ENCODE measurements at places on chromosomes 2 and 18.

DNA sequence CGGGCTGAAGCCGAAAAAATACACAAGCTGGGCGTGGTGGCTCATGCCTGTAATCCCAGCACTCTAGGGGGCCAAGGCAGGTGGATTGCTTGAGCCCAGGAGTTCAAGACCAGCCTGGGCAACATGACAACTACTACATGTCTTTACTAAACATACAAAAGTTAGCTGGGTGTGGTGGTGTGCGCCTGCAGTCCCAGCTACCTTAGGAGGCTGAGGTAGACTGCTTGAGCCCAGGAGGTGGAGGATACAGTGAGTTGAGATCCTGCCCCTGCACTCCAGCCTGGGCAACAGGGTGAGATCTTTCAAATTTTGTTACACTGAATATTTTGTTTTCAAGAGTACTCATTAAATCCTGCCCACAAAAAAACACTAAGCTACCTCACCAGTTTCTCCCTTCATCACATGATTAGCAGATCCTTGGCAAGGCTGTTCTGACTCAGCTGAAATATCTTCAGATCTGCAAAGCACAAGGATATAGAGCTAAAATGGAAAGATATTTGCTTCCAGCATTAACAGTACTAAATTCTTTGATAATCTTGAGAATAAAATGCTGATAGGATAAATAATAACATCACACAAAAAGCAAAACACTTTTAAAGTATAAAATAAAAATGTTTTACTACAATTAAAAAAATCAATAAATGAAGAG, 28.2 kb upstream of the MCM6 start:
- no peak overlapping the region for H3K27ac ChIP-seq
- peaks cover 1% of the 10 kb centered on the region for H3K4me1 ChIP-seq
- no peak for DNase-seq
- H3K27me3 ChIP-seq = no peaks in the 10 kb centered on the region
- peaks cover 56% of the 10 kb centered on the region for H3K36me3 ChIP-seq

DNA sequence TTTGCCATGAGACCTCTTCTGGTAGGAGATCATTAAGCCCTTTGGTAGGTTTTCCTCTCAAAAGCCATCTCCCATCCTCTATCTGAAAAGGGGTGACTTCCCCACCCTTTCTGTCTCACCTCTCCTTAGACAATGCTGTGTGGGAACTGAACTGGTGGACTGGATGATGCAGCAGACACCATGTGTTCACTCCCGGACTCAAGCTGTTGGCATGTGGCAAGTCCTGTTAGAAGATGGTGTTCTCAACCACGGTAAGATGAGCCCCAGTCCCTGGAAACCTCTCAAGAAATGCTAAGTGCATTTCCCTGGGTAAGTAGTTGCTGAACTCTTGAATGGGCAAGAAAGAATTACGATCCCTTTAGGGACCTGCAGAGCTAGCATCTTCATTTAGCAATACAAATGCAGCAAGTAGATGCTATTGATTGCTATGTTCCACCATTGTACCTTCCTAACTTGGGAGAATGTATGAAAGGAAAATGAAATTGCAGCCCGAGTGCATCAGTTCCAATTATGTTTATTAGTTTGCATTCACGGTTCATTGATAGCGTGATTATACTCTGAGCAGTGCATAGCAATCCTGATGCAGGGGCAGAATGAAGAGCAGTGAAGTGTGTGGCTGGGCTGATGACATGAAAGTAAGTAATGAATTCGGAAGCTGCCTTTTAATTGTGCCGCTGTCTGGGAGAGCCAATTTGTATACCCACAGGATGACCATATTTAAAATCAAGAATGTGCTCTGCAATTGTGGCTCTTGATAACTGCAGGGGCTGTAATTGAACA, 110.0 kb upstream of the MAP3K20 start:
- H3K4me1 ChIP-seq = peaks cover 9% of the 10 kb centered on the region
- H3K27ac ChIP-seq = no peak overlapping the region
- H3K36me3 ChIP-seq = no peaks in the 10 kb centered on the region

- no peak overlapping the region for H3K4me3 ChIP-seq
- H3K36me3 ChIP-seq = no peaks in the 10 kb centered on the region
- H3K27ac ChIP-seq = no peak overlapping the region
- no peak for DNase-seq
- no peaks in the 10 kb centered on the region for H3K4me1 ChIP-seq
Measured at GRCh38 chr18:44556296-44556695, 124.4 kb upstream of the SETBP1 start.

- DNase-seq = no peak
- no peaks in the 10 kb centered on the region for H3K36me3 ChIP-seq
- no peak overlapping the region for H3K27ac ChIP-seq
- peaks cover 5% of the 10 kb centered on the region for H3K27me3 ChIP-seq
Measured at GRCh38 chr2:152607793-152608300, 109.4 kb downstream of the PRPF40A start.

GRCh38 chr2:73418343-73418742, 32.7 kb downstream of the ALMS1 start:
- no peak overlapping the region for H3K27ac ChIP-seq
- no peak overlapping the region for H3K4me3 ChIP-seq
- peaks cover 6% of the 10 kb centered on the region for H3K4me1 ChIP-seq
- no peak for DNase-seq
- H3K36me3 ChIP-seq = no peaks in the 10 kb centered on the region

DNA sequence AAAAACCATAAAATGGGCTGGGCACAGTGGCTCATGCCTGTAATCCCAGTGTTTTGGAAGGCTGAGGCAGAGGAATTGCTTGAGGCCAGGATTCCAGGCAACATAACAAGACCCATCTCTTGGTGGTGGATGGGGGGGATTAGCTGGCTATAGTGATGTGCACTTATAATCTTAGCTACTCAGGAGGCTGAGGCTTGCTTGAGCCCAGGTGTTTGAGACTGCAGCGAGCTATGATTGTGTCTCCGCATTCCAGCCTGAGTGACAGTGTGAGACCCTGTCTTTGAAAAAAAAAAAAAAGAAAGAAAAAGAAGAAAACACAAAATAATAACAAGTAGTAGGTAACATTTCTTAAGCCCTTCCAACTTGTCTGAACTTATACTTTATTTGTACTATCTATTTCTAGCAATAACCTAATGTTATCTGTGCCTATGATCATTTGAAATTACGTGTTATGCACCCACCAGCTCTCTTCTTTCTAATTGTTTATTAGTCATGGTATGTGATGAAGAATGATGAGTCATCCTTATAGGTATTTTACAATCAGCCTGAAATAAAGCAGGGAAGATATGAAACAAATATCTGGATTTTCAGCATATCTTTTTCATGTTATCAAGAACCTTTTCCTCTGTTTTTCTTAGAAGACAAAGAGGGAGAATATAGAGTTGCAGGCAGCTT, 129.3 kb upstream of the UNC80 start:
- no peaks in the 10 kb centered on the region for H3K27me3 ChIP-seq
- H3K27ac ChIP-seq = no peak overlapping the region
- no peaks in the 10 kb centered on the region for H3K36me3 ChIP-seq
- no peaks in the 10 kb centered on the region for H3K4me1 ChIP-seq
- no peak for DNase-seq

- no peaks in the 10 kb centered on the region for H3K27me3 ChIP-seq
- H3K27ac ChIP-seq = no peak overlapping the region
- DNase-seq = no peak
- H3K36me3 ChIP-seq = no peaks in the 10 kb centered on the region
Measured at GRCh38 chr2:229942671-229943070, 20.4 kb downstream of the FBXO36 start.

DNA sequence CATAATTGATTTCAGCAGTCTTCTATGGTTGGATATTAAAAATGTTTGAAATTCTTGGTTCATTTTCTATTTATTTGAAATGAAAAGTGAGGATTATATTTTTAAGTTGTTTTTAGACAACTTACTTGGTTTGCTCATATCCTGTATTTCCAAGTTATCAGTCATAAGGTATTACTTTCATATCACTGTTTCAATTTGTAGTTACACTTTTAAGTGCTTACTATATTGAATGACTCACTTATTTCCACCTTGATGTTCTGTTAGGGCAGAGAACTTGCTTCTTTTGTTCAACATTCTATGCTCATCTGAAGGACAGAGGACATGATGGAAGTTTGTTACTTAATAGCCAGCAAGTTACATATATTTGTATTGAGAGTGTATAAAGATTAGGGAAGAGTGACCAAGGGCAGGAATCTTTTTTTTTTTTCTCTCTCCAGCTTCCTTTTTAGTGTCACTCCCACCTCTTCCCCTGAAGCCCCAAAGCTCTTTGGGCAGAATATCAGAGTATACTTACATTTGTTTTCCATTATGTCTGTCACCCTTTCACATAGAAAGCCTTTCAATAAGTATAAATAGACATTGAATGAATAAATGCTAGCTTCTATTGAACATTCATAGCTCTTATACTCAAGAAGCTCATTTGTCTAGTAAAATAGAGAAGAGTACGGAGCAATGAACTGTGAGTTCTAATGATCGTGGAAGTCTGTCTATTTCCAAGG, 28.1 kb downstream of the PIK3C3 start:
- H3K4me3 ChIP-seq = no peak overlapping the region
- DNase-seq = no peak
- peak overlapping the region; percentile 27 for H3K27ac ChIP-seq
- peaks cover 18% of the 10 kb centered on the region for H3K4me1 ChIP-seq

DNA sequence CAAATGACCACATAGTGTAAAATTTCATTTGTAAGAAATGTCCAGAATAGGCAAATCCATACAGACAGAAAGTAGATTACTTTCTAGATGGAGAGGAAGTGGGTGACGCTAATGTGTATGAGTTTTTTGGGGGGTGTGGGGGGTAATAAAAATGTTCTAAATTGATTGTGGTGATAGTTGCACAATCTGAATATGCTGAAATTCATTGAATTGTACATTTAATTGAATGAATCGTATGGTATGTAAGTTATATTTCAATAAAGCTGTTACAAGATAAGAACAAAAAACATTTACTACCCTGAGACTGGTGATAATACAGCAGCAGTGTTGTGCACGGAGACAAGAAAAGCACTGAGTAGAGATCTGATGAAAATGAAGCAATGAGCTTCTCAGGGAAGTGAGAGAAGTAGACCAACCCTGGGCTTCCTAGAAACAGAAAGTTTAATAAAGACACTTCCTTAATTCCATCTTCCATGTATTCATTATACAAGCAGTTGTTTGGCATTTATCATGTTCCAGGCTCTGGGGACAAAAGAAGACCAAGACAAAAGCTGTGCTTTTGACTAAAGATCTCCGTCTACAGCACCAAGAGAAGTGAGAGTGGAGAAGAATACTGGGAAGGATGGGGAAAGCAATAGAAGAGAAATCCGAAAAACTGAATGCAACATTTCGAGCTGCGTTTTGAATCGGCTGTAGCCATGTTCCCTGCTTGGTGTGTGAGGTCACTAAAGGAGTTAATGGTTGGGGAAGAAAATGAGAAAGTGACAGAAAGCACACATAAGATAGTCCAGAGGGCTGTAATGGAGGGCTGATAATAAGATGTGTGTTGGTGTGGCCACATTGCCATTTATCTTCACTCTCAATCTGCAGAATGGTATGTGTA, 1.8 kb upstream of the PDE11A start:
- peaks cover 55% of the 10 kb centered on the region for H3K27me3 ChIP-seq
- H3K4me1 ChIP-seq = peaks cover 6% of the 10 kb centered on the region
- DNase-seq = no peak
- H3K36me3 ChIP-seq = no peaks in the 10 kb centered on the region

DNA sequence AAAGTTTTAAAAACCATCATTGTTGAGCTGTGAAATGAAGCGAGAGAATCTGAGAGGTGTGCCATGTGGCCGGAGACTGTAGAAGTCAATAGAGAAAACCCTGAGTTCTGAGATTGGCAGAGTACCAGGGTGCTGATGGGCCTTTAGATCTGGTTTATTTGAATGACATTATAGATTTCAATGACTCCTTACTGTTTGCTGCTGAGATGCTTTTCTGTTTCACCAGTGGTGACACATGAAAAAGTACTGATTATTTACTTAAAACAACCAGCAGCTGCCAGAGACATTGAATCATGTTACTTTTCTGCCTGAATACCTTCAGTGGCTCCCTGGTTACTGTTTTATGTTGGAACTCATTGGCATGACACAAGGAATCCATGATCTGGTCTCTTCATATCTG, 602.7 kb upstream of the ZNF804A start:
- no peaks in the 10 kb centered on the region for H3K27me3 ChIP-seq
- no peak overlapping the region for H3K27ac ChIP-seq
- no peaks in the 10 kb centered on the region for H3K4me1 ChIP-seq
- DNase-seq = no peak

DNA sequence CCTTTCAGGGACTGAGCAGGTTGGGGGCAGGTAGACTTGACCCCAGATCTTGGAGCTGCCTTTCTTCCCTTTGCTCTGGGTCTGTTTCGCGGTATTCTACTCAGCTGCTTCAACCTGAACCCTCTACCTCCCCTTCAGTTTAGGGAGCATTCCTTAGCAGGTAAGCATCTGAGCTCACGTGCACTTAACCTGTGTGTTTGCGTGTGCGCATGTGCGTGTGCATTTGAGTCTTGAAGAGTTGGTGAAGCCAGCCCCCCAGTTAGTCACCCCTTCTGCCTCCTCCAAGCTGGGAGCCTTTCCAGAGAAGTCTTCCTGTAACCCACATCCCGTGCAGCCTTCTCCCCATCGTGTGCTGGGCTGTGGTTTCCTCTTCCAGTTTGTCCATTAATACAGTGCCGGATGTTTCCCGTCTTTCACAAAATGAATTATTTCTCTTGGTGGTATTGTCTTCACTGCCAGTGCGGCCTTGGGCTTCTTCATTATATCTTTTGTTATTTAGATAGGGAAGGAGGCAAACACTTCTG, 33.2 kb downstream of the B3GNT2 start:
- peaks cover 2% of the 10 kb centered on the region for H3K4me1 ChIP-seq
- no peak overlapping the region for H3K27ac ChIP-seq
- no peaks in the 10 kb centered on the region for H3K27me3 ChIP-seq
- H3K4me3 ChIP-seq = no peak overlapping the region

- no peak overlapping the region for H3K4me3 ChIP-seq
- no peaks in the 10 kb centered on the region for H3K36me3 ChIP-seq
- no peaks in the 10 kb centered on the region for H3K4me1 ChIP-seq
- no peak overlapping the region for H3K27ac ChIP-seq
- H3K27me3 ChIP-seq = no peaks in the 10 kb centered on the region
Measured at GRCh38 chr2:142897807-142898206, 20.3 kb downstream of the KYNU start.

- H3K36me3 ChIP-seq = peaks cover 42% of the 10 kb centered on the region
- peak overlapping the region; percentile 88 for H3K27ac ChIP-seq
- DNase-seq = no peak
- no peaks in the 10 kb centered on the region for H3K27me3 ChIP-seq
Measured at GRCh38 chr2:119366161-119366648, 429 bp downstream of the C2orf76 start.

- H3K27ac ChIP-seq = no peak overlapping the region
- H3K36me3 ChIP-seq = no peaks in the 10 kb centered on the region
- H3K4me3 ChIP-seq = no peak overlapping the region
- no peaks in the 10 kb centered on the region for H3K4me1 ChIP-seq
- H3K27me3 ChIP-seq = peaks cover 2% of the 10 kb centered on the region
Measured at GRCh38 chr18:55078303-55078932, 119.2 kb upstream of the CCDC68 start.

GRCh38 chr2:182031956-182032355, 46.3 kb downstream of the PPP1R1C start:
- no peak overlapping the region for H3K27ac ChIP-seq
- H3K4me1 ChIP-seq = no peaks in the 10 kb centered on the region
- H3K4me3 ChIP-seq = no peak overlapping the region
- no peaks in the 10 kb centered on the region for H3K36me3 ChIP-seq
- no peak for DNase-seq

- no peaks in the 10 kb centered on the region for H3K4me1 ChIP-seq
- no peak overlapping the region for H3K27ac ChIP-seq
- peaks cover 33% of the 10 kb centered on the region for H3K36me3 ChIP-seq
Measured at GRCh38 chr2:86054535-86055082, 51.1 kb downstream of the POLR1A start.

- no peak overlapping the region for H3K27ac ChIP-seq
- no peaks in the 10 kb centered on the region for H3K27me3 ChIP-seq
- no peaks in the 10 kb centered on the region for H3K36me3 ChIP-seq
Measured at GRCh38 chr18:7205346-7205745, 25.5 kb upstream of the LRRC30 start.
